ENCODE measurements at places on chromosomes 16 and 17.

DNA sequence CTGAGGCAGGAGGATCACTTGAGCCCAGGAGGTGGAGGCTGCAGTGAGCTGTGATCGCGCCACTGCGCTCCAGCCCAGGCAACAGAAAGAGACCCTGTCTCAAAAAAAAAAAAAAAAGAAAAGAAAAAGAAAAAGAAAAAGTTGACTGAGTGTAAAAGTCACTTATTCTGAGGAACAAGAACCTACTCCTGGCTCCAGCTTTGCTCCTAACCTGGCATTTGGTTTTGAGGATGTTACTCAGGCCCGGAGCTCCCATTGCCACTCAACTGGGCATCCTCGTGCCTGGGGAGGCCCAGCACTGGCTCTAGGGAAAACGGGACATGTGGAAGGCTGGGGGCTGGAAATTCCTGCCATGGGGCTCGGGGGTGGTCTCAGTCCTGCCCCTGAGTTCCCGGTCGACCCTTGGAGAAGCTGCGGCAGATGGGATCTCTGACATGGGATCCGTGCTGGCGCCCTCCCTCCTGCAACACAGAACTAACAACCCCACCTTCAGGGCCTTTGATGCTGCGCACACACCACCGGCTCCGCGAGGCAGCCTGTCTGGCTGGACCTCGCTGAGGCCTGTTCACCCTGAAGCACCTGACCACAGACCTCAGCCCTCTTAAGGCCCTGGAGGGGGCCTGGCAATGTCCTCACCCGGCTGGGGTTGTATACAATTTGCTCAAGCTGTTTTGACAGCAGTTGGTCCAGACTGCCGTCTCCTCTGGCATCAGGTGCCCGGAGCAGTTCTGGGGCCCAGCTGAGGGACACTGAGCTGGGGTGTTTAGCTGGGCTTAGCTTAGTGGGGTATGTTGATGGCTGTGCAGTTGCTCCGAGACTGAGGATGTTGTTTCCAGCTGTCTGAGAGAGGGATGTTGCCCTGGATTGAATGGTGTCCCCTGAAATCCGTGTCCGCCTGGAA is 12.3 kb downstream of the CD7 start:
- DNase-seq = no peak

DNA sequence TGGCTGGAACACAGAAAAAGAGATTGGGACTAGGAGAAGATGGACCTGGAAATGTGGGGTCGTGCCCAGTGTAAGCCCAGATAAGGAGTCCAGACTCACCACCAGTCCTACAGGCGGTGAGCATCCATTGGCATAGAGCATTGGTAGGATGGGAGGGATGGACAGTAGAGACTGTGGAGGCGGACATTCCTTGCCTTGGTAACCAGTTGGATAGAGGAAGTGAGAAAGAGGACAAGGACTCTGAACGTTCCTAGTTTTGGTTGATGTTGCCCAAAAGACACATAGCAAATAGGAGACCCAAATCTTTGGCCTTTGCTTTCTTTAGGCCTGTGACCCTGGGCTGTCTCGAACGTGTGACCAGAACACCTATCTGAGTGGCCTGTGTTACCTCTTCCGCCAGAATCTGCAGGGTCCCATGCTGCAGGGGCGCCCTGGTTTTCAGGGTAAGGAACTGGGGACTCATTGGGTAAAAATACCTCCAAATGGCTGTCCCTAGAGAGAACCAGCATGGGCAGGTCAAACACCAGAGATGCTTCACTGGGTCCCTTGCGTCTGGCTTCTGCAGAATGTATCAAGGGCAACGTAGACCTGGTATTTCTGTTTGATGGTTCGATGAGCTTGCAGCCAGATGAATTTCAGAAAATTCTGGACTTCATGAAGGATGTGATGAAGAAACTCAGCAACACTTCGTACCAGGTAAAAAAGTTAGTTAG is 6.4 kb downstream of the ITGAL start:
- no peak for DNase-seq

DNA sequence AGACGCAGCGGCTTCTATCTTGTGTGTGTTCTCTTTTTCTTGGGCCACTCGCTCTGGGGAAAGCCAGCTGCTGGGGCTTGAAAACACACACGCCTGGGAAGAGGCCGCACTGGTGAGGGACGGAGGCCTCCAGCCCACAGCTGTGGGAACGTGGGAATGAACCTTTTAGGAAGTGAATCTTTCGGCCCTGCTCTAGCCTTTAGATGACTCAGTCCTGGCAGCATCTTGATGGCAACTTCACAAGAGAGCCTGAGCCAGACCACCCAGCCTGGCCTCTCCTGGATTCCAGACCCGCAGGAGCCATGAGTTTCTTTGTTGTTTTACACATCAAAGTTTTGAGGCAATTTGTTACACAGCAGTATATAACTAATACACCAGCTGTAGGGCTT is 2.2 kb upstream of the PDPK1 start:
- DNase-seq = no peak

DNA sequence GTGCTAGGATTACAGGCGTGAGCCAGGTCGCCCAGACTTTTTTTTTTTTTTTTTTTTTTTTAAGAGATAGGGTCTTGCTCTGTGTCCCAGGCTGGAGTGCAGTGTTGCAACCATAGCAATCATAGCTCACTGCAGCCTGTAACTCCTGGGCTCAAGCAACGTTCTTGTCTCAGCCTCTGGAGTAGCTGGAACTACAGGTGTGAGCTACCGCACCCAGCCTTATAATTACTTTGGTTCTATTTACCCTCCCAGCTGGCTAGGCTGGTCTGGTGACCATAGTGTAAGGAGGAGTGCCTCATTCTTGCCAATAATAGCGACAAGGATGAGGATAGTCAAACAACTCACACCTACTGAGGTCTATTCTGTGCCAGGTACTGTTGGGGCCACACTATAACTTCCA is 39.6 kb upstream of the USP7 start:
- no peak for DNase-seq

DNA sequence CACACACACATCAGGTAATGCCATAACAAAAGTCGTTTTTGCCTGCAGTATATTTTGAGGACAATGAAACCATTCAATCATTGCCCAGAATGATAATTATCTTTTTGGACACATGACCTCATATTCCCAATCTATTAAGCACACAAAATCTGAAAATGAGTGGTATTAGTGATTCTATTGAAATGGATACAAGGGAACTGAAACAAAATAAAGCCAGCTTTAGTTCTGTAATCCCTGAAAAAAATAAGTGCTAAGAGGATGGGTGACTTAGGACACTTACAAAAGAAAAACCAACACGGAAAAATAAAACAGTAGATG is 128.3 kb upstream of the MAF start:
- DNase-seq = no peak

DNA sequence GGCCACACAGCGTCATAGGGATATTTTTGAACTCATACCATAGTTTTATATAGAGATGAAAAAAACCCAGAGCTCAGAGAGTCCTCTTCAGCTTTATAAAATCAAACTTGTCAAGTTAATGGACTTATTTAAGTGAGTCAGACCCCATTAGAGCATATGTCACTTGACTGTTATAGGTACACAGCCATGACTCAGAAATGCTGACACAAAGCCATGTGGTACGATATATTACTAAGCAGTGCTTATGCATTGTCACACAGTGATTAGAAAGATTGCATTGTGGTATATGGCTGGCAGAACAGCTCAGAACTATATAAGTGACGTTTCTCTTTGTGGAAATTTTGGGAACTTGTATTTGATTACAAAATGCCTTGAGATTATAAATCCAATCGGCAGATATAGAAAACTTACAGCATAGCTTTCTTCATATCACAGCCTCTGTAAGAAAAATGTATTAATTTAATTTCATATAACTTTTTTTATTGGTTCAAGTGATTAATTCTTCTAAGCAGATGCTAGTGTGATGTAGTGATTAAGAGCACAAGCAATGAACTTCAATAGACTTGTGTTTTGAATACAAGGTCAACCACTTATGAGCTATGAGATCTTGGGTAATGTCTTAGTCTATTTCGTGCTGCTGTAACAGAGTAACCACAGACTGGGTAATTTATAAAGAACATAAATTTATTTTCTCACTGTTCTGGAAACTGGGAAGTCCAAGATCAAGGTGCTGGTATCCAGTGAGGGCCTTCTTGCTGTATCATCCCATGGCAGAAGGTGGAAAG is 25.8 kb upstream of the GINS3 start:
- no peak for DNase-seq

All from AML-193 (cell line).